H7 (cell line): ENCODE measurements at places on chromosomes 6 and 20. TPM values are rescaled to one million over a fixed set of nuclear protein-coding genes. Genes with fewer than 3 reads are reported as not detected.

GRCh38 chr6:168030908-168031307 is 33.4 kb downstream of the KIF25 start:
- DNase-seq, result no peak

GRCh38 chr6:140345935-140346334 is 971.5 kb upstream of the CITED2 start:
- DNase-seq, result no peak

The ADGRF4 gene
- 0.03 TPM in 1 of 2 replicates, not detected in the other for total RNA-seq

GRCh38 chr6:11978169-11978987 is 33.7 kb upstream of the HIVEP1 start:
- no peak for DNase-seq

DNA sequence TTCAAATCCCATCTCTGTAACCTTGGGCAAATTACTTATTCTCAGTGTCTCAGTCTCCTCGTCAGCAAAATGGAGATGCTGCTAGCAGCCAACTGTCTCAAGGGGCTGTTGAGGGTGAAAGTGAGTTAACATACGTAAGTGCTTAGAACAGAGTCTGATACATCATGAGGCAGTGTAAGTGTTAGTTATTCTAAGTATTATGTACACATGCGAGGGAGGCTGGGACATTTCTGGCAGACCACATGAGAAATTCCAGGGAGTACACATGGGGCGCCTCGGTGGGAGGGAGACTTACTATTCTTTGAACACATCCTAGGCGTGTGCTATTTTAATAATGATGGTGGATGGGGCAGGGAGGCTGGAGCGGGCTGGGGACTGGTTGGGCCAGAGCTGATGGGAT is 99.1 kb downstream of the DLGAP4 start:
- DNase-seq, result no peak
